Stimulated activated CD4-positive, alpha-beta T cell treated with anti-CD3 and anti-CD28 coated beads, TNF-alpha, amount 100 ng/mL, for 1 hour (primary cell): ENCODE measurements at places on chromosomes 11 and 22.

- DNase-seq = no peak
These were observed 416.8 kb upstream of the TENM4 start for GRCh38 chr11:79857377-79858214.

GRCh38 chr11:120863359-120863758 lies 160.5 kb upstream of the TBCEL start:
- DNase-seq = no peak

DNA sequence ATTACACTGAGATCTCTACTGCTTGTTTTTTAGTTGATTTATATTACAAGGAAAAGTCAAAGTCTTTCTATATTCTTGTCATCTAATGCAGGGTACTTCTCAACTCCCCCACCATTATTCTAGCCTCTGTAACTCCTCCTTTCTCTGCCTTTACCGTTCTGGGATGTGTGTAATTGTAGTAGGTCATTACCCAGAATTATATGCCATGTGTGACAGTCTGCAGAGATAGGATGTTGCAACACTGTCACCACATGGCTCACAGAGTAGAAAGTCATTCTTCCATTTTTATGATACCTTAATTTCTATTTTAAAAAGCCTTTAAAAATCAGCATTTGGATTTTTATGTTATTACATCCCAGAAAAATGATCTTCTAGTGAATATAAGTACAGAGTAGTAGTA lies 32.7 kb downstream of the ZNF143 start:
- DNase-seq = no peak

DNA sequence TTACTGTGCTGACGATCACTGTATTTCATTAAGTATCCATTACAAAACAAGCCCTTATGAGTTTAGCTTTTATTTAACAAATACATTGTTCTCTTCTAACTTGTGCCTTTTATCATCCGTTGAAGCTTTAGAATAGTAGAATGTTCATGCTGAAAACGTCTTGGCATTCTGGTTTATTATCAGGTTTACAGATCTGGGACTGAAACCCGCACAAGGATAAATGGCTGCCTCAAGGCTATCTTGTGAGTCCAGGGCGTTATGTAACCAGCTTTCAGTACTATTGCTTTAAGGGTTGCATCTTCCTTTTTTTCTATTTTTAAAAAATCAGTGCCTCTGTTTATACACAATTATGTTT lies 66.6 kb upstream of the PRODH start:
- no peak for DNase-seq

DNA sequence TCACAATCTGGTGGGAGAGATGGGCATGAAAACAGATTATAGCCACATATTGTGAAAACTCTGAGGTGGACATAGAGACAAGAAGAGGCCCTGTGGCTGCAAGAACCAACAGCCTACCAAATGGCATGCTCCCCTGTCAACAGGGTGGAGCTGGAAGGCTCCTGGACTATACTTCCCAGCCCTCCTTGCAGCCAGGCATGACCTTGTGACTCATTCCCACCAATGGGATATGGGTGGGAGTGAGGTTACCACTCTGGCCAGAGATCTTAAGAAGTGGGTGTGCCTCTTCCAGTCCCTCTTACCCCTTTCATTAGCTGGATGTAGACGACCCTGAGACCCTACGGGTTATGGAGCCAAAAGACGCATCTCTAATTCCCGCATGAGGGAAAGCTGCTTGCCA lies 126.4 kb upstream of the ZBED5 start:
- no peak for DNase-seq

DNA sequence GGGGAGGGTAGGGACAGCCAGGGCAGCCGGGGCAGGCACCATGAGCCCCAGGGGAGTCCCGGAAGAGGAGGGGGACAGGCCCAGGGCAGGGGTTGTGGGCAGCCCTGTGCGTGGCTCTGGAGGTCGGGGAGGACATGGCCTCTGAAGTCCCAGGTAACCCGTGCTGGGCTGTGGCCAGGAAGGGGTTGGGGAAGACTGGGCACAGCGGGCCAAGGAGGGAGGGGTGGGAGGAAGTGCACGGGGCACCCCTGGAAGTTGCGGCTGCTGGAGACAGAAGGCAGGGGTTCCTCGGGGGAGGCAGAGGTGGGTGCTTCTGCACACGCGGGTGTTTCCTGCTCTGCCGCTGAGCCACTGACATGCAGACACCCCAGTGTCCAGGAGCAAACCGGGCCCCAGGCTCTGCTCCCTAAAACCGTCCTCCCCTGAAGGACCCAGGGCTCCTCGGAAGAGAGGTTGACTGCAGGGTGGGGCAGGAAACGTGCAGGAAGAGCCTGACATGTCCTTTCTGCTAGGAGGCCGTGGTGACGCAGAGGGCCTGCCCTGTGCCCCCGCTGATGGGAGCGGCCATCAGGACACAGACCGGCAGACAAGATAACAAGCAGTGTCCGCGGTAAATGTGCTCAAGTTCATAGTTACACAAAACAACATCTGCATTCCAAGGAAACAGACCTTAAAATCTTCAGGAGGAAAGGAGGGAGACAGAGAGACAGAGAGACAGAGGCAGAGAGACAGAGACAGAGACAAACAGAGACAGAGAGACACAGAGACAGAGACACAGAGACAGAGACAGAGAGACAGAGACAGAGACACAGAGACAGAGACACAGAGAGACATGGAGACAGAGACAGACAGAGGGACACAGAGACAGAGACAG lies 5.7 kb downstream of the TNNI2 start:
- no peak for DNase-seq

DNA sequence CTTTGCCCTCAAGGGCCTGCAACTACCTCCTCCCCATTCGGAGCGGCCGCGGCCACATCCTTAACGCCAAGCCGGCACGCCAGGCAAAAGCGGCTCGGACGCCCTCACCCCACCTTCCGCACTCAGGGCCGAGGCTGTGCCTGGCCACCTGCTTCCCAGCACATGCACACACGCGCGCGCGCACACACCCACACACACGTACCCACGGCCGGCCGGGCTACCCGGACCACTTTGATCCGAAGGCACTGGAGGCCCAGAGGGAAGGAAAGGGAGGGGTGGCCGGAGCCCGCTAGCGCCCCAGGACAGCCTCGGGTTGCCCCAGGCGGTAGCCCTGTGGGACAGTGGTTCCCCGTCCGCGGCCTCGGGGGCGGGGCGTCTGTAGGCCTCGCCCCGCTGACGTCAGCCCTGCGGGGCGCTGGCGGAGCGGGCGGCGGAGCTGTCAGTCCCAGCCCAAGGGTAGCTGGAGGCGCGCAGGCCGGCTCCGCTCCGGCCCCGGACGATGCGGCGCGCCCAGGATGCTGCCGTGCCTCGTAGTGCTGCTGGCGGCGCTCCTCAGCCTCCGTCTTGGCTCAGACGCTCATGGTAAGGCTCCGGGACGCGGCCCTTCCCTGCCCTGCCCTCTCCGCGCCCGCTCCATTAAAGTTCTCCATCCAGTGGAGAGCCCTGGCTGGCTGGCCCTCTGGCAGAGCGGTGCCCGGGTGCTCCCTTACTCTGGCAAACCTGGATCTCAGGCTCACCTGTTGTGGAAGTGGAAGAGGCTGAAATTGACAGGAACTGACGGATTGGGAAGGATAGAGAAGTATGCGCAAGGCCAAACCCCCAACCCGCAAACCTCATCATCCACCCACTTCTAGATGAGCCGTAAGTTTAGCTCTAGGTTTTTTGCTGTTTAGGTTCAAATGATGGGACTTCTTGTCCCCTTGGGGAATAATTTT lies at the start of gene IL10RA:
TSS of gene IL10RA (plus strand) at position 442 of the 935 bp plus-strand sequence. CDS start at position 516, 74 bp downstream.
- DNase-seq = peak; percentile 78

DNA sequence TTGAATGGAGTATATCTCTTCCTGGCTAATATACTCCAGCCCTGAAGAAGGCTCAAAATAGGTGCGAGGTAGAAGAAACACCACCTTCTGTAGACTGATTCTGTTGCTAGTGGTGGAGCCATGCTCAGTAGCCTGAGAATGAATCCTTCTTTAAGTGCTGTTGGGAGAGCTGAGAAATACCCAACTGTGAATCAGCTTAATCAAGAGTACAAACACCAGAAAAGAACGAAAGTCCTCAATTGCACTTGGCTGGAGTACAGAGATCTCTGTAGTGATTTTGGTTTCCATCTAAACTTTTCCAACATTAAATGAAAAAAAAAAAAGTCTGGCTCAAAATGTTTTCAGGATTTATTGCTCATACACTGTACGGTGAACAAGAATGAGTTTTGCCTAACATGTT lies 619.1 kb downstream of the METTL15 start:
- DNase-seq = no peak

GRCh38 chr11:44817207-44817949 lies 90.6 kb downstream of the TSPAN18 start:
- no peak for DNase-seq

DNA sequence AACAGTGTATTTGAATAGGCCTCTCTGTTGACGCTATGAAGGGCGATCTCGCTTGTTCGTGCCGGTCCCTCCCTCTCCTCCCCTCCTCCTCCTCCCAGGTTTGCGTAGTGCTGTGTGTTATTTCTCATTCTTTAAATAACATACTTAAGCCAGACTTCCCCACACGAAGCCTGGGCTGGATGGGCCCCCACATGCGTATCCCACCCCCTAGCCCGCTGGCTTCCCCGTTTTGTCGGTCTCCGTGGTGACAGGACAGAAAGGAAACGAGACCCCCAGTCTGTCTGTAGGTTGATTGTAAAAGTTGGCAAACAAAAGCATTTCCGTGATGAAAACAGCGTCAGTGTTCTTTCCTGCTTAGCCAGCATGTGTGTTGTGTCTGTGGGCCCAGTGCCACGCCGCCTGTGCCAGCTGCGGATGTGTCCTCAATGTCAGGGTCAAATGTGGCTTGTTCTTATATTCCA lies 27.3 kb downstream of the FAM118A start:
- DNase-seq = no peak
